Activated T-helper 1 cell treated with Interleukin-2 at 50 U/mL for 16 hours (primary cell): ENCODE measurements at places on chromosomes 13 and 19.

- no peak for DNase-seq
These were observed 86.3 kb downstream of the LRCH1 start for GRCh38 chr13:46639033-46639981.

DNA sequence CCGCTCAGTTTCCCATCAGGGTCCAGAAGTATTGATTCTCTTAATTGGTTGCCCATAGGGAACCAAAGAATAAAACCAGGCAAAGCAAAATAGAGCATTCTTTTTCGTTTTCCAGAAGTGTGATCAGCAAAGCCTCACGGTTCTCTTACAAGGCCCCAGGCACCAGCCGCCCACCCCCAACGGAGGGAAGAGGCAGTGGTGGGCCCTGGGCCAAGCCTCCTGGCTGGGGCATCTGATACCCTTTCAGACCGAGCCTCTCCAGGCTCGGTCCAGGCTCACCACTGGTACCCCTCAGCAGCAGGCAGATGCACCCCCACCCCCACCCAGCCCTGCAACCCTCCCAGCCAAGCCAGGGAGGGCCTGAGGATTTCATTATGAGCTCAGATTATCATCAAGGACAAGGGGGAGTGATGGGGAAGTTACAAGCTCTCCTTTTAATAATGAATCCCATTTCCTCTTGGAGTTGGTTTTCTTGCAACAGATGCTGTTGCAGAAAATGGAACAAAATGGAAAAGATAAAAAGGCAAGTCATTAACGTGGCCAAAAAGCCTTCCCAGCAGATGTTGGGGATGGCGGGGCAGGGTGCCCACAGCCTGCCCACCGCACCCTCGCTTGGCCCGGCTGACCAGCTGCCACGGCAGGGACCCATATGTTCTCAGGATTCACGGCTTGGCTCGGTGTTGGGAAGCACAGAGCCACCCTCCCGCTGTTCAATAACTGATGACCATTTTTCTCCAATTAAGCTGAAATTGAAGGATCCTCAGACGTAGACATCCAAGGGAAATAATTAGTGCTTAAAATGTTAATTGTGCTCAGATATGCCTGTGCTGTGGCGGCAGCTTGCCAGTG, 45.9 kb upstream of the KCTD15 start:
- no peak for DNase-seq

DNA sequence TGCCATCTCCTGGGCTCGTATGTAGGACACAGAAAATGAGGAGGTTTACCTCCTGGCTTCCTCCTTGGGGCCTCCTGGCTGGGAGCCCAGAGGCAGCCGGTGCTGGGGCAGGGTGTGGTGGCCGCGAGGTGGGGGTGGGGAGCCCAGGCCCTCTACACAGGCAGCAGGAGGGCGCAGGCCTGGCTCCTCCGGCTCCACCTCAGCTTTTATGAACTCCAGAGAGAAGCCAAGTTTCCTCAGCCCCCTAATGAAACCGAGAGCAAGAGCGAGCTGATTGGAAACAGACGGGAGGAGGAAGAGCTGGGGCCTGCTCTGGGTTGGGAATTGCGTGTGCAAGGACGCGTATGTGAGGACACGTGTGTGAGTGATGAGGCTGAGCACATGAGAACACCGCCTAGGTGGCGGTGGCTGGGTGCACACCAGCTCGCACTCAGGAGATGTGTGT, 23.1 kb downstream of the LYL1 start:
- no peak for DNase-seq

- DNase-seq, result no peak
These were observed 64.6 kb downstream of the ATP11A start for GRCh38 chr13:112754281-112755025.

DNA sequence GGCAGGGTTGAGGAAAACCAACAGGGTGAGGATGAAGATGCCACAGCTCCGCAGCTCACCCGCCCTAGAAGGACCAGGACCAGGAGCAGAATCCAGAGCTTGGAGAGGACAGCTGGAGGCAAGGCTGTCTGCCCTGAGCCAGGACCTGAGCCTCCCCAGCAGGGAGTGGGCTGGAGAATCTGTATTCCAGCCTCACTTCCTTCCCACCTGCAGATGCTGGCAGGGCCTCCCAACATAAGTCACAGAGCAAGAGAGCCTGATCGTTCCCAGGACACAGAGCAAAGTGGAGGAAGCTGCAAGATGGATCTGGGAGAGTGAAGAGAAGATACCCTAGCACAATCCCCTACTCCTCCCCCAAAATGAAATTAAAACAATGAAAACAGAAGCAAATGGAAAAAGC, 61.7 kb upstream of the WASF3 start:
- no peak for DNase-seq

GRCh38 chr13:95296326-95296925, 4.8 kb downstream of the ABCC4 start:
- no peak for DNase-seq

DNA sequence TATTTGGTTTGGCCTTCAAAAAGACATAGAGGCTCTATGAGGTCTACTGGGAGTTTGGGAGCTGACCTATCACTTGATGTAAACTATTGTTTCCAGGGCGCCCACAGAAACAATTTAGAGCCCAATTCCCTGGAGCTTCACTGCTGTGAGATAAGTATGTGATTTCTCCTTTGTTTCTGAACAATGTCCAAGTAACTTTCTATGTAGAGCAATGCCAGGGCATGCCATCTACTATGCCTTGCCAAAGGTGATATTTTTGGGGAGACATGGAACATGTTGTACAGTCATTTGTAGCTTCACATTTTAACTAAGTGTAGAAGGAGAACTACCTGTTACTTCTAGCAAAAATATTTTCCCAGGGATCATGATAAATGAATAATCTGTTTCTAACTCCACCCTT, 872.6 kb downstream of the GPC5 start:
- no peak for DNase-seq

GRCh38 chr19:6048793-6049405, 61.4 kb downstream of the RFX2 start:
- peak; percentile 60 for DNase-seq

GRCh38 chr13:38180126-38180525, 169.5 kb upstream of the UFM1 start:
- no peak for DNase-seq

GRCh38 chr13:24133021-24133795, 27.3 kb upstream of the SPATA13 start:
- DNase-seq, result no peak

DNA sequence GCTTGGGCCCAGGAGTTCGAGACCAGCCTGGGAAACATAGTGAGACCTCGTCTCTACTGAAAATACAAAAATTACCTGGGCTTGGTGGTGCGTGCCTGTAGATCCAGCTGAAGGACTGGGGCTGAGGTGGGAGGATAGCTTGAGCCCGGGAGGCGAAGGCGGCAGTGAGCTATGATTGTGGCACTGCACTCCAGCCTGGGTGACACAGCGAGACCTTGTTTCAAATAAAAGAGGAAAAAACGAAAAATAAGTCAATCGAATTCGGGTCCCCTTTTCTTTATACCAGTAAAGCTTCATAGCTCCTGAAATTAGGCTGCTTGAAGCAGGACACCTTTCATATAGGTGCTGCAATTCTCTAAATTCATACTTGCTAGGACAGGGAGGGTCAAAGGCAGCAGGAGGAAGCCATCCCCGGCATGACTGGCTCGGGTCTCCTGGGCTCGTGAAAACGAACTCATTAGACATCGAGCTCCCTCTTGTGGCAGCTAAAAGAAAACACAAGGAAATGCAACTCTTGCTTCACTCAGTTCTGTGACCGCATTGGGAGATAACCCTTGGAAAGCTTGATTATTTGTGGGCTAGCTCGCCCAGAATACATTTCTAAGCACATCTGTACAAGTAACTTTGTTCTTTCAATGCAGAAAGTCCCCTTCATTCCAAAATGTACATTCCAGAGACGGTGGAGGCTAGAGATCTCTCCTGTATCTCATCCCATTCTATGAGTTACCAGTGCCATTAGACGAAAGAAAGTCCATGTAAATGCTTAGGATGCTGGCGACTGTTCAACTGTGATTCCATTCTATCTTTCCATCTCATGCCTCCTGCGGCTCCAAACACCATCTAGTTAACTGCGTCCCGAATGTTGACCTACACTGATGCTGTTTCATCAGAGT, 16.8 kb downstream of the FPR2 start:
- DNase-seq, result no peak

DNA sequence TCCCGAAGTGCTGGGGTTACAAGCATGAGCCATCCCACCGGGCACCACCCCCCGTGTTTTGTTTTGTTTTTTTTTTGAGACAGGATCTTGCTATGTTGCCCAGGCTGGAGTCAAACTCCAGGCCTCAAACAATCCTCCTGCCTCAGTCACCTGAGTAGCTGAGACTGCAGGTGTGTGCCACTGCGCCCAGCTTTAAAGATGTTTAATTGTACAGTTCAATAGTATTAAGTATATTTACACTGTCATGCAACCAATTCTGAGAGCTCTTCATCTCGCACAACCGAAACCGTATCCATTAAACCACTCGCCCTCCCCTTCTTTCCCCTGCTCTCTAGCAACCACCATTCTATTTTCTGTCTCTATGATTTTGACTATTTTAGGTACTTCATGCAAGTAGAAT, 15.6 kb downstream of the NUCB1 start:
- DNase-seq, result no peak

DNA sequence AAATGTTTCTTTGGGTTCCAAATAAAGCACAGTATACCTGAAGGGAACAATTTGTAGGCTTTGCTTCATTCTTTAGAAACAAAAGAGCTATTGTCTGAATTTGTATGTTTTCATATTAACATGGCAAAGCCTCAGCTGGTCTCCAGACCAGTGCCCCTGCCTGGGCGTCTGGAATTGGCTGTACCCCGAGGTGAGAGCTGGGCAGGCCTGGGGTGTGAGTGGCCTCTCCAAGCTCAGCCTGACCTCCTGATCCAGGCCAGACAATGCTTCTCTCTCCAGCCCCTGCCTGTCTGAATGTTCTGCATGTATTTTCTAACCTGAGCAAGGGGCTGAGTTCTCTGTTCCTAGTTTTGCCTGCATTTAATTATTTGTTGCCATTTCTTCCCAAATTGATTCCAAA, 66.3 kb upstream of the MCF2L start:
- DNase-seq, result no peak

GRCh38 chr13:104553186-104553585, 1487.0 kb upstream of the SLC10A2 start:
- DNase-seq, result no peak

DNA sequence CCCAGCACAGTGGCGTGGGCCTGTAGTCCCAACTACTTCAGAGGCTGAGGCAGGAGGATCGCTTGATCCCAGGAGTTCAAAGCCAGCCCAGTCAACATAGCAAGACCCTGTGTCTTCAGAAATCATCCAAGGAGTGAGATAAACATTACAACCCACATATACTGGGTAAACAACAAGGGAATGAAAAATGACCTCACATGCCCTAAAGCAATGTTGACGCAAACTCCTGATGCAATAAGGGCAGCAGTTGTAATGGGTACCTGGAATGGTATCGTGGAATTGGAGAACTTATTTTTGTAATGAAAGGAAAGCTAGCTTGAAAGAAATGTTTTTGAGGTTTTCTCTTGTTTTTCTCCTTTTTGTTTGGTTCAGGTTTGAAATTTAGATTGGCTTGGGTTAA, 24.5 kb upstream of the LGALS16 start:
- no peak for DNase-seq

DNA sequence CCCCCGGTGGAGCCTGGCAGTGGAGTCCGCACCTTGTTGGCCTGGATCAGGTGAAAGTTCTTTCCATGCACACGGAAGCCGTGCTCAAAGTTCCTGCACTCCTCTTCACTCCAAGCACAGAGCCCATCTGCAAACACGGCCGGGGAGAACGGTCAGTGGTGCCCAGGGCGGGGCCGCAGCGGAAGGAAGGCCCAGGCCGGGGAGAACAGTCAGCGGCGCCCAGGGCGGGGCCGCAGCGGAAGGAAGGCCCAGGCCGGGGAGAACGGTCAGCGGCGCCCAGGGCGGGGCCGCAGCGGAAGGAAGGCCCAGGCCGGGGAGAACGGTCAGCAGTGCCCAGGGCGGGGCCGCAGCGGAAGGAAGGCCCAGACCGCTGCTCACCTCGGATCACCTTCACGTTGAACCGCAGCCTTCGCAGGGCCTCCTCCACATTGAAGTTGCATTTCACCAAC, 20.6 kb upstream of the PLPP2 start:
- DNase-seq, result no peak

- DNase-seq, result no peak
These were observed 284.5 kb upstream of the ARGLU1 start for GRCh38 chr13:106852436-106852835.

GRCh38 chr19:32599736-32600157, 18.8 kb downstream of the PDCD5 start:
- DNase-seq, result no peak

DNA sequence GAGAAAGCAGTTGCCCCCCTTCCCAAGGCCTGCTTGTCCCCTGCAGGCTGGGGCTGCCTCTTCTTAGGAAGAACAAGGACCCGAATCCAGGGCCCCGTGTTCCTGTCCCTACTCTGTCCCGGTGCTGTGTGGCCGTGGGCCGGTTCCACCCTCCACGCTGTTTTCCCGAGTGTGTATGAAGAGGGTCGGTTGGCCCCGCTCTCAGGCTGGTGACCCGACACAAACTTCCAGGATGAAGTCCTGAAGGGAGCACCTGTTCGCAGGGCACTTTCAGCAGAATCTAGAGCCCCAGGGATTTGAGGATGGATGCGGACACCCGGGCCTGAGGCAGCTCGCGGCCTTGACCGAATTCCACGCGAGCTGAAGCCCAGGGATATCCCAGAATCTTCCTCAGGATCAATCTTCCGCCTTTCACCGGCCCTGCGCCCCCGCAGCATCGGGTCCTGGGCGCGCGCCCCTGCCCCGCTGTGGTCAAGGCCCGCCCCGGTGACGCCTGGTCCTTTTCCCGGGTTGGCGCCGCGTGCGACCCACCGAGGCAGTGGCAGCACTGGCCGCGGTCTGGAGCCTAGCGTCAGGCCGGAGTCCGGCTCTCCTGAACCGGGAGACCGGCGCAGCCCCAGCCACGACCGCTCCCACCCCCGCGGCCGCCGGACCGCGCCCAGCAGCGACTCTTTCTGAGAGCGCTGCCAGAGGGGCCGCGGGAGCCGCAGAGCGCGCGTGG, 528 bp upstream of the CHST8 start:
- no peak for DNase-seq

DNA sequence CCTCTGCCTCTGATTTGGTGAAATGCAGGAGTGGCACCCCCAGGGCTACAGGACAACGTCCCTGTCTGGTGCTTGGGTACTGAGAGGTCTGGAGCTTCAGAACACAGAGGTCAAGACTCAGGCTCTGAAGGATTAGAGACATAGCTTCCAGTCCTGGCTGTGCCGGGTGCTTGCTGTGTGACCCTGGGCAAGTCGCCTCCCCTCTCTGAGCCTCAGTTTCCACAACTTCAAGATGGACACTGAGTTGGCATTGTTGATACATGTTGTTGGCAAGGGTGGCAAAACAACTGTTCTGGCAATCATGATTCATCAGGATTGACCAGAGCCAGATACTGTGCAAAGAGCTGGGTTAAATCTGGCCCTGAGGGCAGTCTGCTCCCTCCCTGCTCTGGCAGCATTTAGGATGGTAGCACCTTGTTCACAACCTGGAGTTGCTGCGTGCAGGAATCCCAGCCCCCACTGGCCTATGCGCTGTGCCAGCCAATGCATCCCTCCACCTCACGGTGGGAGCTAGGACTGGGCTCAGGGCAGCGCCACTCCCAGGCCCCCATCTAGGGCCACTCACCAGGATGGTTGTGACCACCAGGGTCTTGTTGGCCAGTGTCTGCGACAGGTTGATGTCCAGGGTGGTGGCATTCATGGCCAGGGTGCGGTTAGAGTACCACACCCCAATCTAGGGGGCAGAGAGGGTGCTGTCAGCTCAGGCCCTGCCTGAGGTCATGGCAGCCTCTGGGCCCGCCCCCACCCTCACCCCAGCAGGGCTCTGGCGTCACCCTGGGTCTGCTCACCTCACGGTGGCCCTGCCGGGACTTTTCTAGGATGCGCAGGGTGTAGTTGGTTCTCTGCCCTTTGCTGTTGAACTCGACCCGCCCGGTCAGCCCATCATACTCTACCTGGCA, 16.7 kb downstream of the GRIK5 start:
- DNase-seq, result no peak
